ENCODE measurements at places on chromosomes 6 and 20.

DNA sequence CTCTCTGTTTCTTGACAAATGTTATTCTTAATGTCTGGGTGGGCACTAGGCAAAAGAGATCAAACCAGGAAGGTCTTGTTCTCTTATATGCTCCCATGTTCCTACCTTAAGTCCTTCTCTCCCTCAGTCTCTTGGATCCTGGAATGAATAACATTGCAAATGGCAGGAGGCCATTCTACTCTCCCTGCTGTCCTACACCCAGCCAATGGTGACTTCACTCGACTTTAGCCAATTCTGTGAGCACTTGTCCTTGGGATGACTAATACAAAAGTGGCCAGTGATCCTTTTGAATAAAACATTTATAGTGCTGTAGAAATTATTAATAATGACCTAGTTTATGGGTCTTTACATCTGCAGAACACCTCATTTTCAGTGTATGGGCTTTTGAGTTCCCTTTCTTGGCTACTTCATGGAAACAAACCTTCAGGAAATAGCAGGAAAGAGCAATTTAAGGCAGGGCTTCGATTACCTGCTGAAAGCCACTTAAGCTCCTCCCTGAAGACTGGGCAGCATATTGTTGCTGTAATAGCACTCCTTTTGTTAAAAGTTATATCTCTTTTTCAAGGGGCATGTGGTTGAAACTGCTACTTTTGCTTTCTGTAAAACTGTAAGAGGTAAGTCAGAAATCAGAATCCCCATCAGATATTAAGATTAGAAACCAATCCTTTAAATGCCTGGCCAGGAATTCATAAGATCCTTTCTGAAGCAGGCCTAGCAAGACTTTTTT lies 10.5 kb downstream of the OTOR start:
- no peak for DNase-seq

GRCh38 chr6:35662999-35663398 lies 25.7 kb downstream of the FKBP5 start:
- no peak for DNase-seq

DNA sequence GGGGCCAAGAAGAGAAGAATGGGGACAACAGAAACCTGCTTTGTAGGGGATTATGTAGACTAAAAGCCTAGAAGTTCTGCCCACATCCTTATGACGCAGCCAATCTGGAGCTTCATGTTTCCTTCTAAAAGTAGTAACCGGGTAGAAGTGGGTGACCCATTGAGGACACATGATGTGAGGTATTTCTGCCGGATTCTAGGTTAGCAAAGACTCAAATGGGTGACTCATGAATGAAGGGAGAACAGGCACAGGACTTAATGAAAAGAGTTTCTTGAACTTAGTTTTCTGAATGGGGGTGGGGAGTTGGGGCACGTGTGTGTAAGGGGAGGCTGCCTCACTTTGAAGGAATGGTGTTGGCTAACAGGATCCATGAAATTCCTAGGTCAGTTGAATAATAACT lies 68.8 kb downstream of the CDS2 start:
- DNase-seq: no peak

DNA sequence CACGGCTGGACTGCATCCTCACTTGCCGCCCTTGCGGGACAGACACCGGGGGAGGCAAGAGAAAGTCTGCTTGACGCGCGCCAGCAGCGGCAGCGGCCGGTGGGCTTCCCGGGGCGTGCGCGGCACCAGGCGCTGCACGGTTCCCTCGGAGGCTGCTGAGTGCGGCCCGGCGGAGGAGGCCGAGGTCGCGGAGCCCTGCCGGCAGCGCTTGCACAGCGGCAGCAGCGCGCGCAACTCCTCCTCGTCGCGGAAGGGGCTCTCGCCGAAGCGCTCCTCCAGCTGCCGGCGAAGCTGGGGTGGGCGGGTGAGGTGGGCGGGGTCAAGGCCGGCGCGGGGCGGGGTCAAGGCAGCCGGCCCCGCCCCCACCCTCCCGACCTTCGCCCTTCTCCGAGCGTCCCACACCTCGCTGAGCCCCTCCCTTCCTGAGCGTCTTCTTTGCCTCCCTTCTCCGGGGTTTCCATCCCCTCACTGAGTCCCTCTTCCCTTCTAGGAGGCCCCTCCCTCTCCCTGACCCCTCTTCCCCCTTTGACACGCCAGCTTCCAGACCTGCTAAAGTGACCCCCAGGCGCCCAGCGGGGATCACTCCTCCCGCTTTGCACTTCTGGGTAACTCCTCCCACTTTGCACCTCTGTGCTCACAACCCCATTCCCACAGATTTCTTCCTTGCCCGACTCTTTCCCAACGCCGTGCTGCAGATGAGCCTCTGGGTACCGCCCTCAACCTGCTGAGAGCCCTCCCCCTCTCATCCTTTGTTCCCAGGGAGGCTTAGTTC lies 8.8 kb downstream of the DUSP15 start:
- DNase-seq: peak; percentile 41

- DNase-seq: no peak
These were observed 5.5 kb downstream of the ADRM1 start for GRCh38 chr20:62308102-62308822.

- no peak for DNase-seq
These were observed 48.6 kb downstream of the RALGAPA2 start for GRCh38 chr20:20663841-20664240.

- peak; percentile 61 for DNase-seq
These were observed 56.1 kb upstream of the LAMP5 start for GRCh38 chr20:9458138-9458796.

DNA sequence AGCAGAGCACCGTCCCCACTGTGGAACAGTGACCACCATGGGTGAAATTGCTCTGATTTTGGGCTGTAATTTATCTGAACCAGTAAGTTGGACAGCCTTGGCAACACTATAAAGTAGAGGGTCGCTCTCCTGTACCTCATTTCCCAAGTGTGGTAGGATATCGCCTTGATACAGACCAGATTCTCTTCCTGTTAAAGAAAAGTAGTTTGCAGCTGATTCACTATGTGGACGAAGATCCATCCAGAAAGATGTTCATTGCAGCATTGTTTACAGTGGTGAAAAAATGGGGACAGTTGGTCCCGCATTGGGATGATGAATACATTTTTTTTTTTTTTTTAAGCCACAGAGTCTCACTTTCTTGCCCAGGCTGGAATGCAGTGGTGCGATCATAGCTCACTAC lies 74.3 kb downstream of the SLX4IP start:
- DNase-seq: no peak

GRCh38 chr6:161462148-161462547 lies 188.3 kb upstream of the AGPAT4 start:
- DNase-seq: no peak

- no peak for DNase-seq
These were observed 19.3 kb downstream of the PROKR2 start for GRCh38 chr20:5297280-5298004.

Data from HL-60 (cell line).